Upper lobe of left lung (tissue), 6 donors: ENCODE measurements at places on chromosomes 4 and X. TPM values are rescaled to one million over a fixed set of nuclear protein-coding genes. Genes with fewer than 3 reads are reported as not detected.

- no peak for DNase-seq
Measured at GRCh38 chr4:157929486-157929885, 243.3 kb downstream of the GASK1B start.

DNA sequence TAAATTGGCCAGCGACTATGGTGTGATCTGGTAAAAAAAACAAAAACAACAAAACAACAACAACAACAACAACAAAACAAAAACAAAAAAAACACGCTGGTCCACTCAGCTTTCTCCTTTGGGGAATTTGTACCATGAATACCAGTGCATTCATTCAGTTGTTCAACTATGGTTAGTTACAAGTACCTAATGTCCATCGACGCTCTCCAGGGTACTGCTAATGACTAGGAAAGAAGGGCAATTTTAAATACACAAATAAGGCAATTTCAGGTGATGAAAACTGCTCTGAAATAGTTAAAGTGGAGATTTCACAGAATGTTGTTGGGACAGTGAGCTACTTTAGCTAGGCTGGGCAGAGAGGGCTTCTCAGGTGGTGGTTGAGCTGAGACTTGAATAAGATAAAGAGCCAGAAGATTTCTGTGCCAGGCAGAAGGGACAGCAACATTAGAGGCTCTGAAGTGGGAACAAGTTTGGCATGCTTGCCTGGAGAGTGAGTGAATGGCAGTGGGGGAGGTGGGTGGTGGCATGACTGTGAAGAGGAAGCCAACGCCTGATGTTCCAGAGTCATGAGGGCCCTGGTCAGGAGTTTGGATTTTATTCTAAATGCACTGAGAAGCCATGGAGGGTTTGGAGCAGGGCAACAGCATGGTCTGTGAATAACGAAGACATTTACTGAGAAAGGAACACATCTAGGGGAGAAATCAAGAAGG lies 45.9 kb upstream of the PGRMC2 start:
- DNase-seq = no peak

XK gene
- total RNA-seq = 1.4 TPM

- DNase-seq = no peak
Measured at GRCh38 chr4:89299153-89299791, 8.3 kb downstream of the GPRIN3 start.

STAP1 gene
- total RNA-seq = 1.9 TPM

CCNA2 gene
- total RNA-seq = 3.5 TPM

GRCh38 chr4:176563591-176563990 lies 229.1 kb downstream of the VEGFC start:
- no peak for DNase-seq

C4orf50 gene
- 0.03 TPM for total RNA-seq

DNA sequence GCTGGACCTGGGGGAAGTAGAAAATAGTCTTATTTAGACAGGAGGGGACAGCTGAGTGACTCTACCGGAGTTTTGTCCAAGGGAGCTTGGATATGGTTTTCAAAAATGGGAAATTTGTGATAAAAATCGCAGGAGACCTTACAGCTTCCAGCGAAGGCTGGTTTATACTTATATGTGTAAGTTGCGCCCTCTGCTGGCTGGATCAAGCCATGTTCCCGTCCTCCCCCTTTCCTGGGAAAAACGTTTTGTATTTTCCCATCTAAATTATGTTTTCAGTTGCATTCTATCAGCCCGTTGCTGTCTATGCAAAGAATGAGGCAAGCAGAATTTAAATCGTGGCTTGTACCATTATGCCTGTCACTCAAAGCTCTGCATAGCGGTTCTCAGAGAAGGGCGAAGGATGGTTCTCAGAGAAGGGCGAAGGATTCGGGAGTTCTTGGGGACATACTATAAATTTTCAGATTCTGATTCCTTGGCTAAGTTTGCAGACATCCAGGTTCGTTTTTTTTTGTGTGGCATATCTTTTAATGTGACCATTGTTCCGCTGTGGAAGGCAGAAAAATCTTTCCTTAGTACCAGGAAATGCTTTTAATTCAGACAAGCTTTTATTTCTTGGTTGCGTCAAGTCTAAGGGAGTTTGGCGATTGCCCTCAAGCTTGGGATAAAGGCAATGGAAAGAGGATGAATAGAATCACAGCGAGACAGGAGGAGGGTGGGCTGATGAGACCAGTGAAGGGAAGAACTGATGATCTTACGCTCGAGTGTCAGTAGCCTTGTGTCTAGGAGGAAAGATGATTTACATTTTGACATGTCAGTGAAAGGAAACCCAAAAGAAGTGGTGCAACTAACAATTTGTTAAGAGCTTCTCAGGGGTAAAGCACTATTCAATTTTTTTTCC lies 128.5 kb upstream of the ARX start:
- no peak for DNase-seq

POLN gene
- total RNA-seq = 3.3 TPM

MAGEC1 gene
- total RNA-seq = not detected

DNA sequence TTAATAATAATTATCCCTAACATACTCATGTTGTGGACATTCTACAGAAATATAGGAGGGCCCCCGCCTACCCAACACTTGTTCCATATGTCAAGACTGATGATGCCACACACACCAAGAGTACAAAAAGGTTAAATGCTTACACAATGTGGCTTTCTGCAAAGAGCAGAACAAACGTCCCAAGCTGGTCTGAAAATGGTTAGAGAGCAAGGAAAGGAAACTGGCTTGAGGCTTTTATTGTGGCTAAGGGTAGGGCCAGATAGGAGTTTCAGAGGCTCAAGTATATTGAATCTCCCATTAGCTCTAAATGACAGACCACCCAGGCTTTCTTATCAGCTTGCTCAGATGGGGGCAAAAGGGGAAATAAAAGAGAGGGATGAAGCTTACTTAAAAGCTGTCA lies 134.1 kb upstream of the C1QTNF7 start:
- no peak for DNase-seq

HMX1 gene
- not detected for total RNA-seq

ITGB1BP2 gene
- not detected for total RNA-seq

CPLX1 gene
- total RNA-seq = 4.2 TPM

GCNA gene
- 1.8 TPM for total RNA-seq

- DNase-seq = no peak
Measured at GRCh38 chr4:159360549-159360948, 257.7 kb downstream of the RAPGEF2 start.

DNA sequence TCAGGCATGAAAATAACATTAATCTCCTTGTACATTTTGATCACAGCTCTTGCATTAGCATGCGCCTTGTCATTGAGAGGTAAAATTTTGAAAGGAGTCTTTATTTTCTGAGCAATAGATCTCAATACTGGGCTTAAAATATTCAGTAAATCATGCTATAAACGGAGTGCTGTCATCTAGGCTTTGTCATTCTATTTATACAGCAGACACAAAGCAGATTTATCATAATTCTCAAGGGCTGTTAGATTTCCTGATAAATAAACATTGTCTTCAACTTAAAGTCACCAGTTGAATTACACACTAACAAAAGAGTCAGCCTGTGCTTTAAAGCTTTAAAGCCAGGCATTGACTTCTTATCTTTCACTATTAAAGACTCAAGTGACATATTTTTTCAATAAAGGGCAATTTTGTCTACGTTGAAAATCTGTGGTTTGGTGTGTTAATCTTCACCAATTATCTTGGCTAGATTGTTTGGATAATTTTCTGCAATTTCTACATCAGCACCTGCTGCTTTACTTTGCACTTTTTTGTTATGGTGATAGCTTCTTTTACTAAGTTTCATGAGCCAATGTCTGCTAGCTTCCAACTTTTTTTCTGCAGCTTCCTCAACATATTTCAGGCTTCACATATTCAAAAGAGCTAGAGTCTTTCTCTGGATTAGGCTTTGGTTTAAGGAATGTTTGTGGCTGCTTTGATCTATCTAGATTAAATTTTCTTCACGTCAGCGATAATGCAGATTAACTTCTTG lies 27.9 kb upstream of the UGT2B4 start:
- DNase-seq = no peak

GRCh38 chrX:18769364-18769763 lies 61.9 kb downstream of the PPEF1 start:
- no peak for DNase-seq

DNA sequence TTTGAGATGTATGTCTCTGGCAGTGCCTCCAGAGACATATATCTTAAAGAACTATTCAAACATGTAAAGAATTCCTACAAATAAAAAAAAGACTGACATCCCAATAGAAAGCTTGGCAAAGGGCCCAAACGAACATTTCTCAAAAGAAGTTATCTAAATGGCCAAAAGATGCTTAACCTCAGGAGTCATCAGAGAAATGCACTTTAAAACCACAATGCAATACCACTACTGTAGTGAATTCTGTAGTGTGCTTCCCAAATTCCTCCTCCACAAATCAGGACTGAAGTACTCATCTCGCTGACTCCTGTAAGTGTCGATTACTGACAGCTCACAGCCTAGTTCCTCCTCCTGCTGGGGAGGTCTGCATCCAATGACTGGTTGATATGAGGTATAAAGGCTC lies 129.0 kb upstream of the MAMLD1 start:
- DNase-seq = no peak

GRCh38 chrX:54808109-54808604 lies 612 bp downstream of the MAGED2 start:
- peak; percentile 46 for DNase-seq

GRCh38 chr4:131304686-131305085 lies 1844.4 kb upstream of the PCDH10 start:
- no peak for DNase-seq

- no peak for DNase-seq
Measured at GRCh38 chr4:80694171-80694570, 336.3 kb upstream of the BMP3 start.

C4orf36 gene
- 4.0 TPM for total RNA-seq

DNA sequence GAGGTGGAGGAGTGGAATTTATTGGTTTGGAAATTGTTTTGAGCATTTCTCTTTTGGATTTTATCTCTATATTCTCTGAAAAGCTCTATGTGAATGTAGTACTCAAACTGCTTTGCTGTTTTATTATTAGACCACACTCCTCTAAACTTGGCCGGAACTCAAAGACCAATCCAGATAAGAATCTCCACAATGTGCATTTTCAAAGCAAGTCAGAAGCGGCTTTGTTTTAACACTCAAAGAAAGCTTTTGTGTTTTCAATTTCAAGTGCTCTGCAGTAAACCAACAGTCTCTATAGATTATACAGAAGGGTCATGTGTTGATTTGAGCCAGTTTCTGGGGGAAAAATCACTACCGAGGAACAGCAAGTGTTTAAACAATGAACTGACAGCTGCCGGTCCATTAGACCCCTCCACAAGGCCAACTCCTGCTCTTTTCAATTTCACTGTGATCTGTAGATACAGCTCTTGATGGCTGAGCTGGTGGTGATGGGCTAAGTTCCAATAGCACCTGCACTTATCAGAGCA lies 79.4 kb downstream of the FTHL17 start:
- no peak for DNase-seq

DNA sequence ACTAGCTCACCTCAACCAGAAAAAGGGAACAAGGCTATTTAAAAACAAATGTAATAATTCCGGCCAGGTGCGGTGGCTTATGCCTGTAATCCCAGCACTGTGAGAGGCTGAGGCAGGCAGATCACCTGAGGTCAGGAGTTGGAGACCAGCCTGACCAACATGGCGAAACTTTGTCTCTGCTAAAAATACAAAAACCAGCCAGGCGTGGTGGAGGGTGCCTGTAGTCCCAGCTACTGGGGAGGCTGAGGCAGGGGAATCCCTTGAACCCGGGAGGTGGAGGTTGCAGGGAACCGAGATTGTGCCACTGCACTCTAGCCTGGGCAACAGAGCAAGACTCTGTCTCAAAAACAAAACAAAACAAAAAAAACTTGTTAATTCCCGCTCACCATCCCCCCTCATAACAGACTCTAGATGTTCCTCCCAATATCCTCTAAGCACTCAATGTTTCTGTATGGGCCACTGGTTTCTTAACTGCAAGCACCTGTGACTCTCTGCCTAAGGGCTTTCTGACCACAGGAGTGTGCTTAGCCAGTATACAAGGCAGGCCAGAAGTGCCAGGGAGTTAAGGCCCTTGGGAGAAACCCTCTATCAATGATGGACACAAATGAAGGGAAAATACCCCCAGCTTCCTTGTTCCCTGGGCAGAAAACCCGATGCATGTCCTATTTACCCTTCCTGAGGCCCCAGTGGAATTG lies 21.0 kb upstream of the THOC2 start:
- no peak for DNase-seq

DNA sequence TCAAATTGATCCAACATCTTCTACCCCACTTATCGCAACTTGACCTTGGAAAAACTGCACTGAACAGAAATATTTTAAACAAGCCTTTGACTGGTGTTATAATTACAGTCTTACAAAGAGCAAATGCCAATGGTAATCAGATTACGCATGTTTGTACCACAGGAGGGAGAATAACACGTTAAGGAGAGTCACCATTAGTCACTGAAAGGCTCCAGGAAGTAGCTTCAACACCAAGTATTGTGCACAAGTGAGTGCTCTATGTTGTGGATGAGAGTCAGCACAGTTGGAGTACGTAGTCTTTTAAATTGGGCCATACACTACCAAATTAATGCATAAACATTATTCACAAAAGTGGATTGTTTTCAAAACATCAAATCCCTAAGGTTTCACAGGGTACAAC lies 1081.5 kb upstream of the TENM3 start:
- no peak for DNase-seq

SUPT20HL1 gene
- not detected for total RNA-seq
